ENCODE measurements at places on chromosomes 5 and 9.

GRCh38 chr9:5947912-5948311, 57.2 kb downstream of the MLANA start:
- no peak for DNase-seq

GRCh38 chr5:135435467-135436330, 11.4 kb downstream of the DCANP1 start:
- DNase-seq, result no peak

DNA sequence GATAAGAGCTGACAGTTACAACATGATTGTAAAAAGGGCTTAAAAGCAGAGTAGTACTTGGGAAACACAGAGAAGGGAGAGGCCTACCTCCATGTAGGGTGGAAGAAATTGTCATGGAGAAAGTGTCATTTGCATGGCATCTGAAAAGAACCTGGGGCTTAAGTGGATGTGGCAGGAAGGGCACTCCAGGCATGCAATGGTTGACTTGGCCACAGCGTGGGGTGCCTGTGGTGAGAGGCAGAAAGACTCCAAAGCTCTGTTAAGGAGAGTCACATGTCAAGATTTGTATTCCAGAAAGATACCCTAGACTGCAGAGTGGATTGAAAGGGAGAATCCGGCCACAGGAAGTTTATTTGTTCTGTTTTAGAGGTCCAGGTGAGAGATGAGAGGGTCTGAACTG, 2.4 kb downstream of the POLR3G start:
- no peak for DNase-seq

GRCh38 chr9:85483208-85483607, 258.5 kb downstream of the AGTPBP1 start:
- no peak for DNase-seq
